ENCODE measurements at places on chromosomes 12 and 14.

DNA sequence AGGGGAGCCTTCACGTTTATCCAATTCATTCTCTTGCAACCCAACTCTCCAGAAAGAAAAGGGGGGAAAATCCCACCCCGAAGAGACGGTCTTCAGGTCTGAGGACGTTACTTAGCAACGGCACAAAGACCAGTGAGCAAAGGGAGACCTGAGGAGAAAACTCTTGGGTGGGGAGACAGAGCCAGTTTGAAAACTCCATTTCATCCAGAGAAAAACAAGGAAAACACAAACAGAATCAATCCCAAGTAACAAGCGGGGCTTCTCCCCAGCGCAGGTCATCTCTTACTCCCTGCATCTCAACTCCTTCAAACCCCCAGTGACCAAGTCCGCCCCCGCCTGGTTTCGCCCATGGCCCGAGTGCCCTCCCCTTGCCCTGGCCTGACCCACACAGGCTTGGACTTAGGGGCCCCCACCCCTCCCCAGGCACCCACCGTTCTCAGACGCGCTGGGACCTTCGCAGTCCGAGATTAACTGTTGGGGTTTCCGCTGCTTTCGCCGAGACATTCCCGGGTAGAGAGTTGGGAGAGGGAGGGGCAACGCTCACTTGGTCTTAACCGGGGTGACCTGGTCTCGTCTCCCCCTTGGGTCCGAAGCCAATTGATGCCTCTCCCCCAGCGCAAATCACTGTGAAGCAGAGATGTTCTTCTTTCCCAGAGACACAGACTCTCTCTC is 10.4 kb upstream of the SALL2 start:
- DNase-seq, result no peak

- no peak for DNase-seq
These were observed 357.7 kb upstream of the SOX5 start for GRCh38 chr12:24307153-24307552.

DNA sequence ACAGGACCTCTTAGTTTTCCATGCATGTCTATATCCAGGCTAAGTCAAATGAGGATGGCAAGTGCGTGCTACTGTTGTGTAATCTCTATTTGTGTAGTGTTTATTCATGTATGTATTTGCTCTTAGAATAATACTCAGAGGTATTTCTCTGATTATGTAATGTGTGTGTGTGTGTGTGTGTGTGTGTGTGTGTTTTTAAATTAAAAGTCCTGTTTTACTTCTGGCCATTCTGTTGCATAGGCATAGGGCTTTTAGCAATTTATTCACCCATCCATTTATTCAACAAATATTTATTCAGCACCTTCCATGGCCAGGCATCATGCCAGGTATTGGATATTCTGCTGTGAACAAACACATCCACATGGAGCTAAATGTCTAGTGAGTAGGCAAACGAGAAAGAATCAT is 63.5 kb downstream of the PELI2 start:
- DNase-seq, result no peak

- no peak for DNase-seq
These were observed 39.5 kb downstream of the GALNT16 start for GRCh38 chr14:69299286-69300035.

DNA sequence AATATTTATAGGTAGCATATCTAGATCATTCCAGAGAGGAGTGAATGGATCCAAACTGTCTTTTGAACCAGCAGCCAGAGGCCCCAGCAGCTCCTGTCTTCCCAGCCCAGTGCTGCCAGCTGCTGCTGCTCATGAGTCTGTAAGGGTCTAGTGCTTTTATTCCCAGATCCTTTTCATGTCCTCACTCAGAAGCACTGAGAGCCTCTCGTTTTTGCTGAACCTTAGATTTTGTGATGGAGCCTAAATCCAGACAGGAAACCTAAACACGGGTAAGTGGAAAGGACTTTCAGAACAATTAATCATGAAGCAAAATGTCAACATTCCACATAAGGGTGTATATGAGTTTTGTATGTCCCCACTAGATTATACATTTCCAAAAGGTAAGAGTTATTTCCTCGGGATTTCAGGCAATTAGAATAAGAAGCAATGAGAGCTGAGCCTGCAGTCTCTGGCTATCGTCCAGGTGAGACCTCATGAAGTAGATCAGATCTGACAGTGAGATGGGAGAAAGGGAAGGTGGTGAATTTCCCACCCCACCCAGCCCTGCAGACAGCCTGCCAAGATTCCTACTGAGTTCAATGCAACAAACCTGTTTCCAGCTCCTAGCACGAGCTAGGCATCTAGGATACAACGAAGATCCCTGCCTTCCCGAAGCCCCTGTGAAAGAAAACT is 84.4 kb downstream of the NINJ2 start:
- DNase-seq, result no peak
